B cell (primary cell): ENCODE measurements at places on chromosomes 6 and 20.
A peak's percentile ranks its signal among the peaks of the same experiment; 100 is the strongest.

- peak; percentile 80 for DNase-seq
These were observed 59.6 kb downstream of the RAB44 start for GRCh38 chr6:36757206-36757605.

GRCh38 chr6:161919691-161920090, 645.8 kb upstream of the AGPAT4 start:
- DNase-seq: no peak

- no peak for DNase-seq
These were observed 17.9 kb upstream of the ZNF451 start for GRCh38 chr6:57072108-57072507.

DNA sequence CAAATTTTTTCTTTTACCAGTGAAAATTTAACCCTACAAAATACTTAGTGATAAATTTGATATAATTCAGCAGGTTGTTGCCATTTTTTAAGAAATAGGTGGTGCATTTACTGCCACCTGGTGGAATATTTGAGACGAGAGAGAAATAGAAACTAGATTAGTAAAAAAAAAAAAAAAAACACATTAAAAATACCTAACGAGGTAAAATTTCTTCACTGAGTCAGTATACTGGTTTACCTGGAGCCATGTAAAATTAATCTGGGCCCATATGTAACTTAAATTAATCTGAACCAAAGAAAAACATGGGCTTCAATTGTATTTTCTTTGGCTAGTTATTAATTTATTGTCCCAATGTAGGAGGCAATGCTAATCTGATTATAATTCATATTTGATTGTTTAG, 520.8 kb downstream of the EPM2A start:
- DNase-seq: peak; percentile 16

DNA sequence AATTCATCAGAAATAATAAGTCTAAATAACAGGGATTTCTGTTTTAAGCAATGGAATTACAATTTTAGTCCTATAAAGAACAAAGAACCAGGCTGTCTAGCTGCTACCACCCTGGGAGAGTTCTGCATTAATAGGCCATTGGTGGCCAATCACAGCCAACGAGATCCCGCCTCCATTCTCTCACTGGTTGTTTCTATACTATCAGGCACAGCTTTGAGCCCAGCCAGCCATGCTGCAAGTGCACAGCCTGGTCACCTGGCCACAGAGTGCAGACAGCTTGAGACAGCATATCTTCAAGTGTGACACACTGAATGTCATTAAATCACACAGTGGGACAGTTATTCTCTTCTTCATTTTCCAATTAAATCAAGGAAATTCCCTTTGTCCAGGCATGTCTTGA, 16.1 kb upstream of the RAB22A start:
- no peak for DNase-seq

DNA sequence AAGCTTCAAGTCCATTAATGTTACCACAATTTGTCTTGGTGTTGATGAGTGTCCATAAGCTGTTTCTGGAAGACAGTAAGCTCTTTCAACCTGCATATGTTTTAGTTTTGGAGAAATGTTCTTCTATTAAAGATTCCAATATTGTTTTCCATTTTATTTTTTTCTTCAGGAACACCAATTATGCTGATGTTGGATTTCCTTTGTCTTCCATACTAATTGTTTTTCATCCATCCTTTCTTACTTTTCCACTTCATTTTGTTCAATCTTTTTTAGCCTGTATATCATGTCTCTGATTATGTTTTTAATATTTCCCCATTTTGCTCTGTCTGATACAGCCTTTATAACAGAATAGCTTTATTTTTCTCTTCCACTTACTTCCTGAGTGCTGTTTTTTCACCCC, 21.9 kb downstream of the SLC13A3 start:
- no peak for DNase-seq

- DNase-seq: no peak
These were observed 59.1 kb downstream of the SCAF8 start for GRCh38 chr6:154792325-154792724.

- DNase-seq: no peak
These were observed 5.7 kb downstream of the BACH2 start for GRCh38 chr6:90290811-90291420.

DNA sequence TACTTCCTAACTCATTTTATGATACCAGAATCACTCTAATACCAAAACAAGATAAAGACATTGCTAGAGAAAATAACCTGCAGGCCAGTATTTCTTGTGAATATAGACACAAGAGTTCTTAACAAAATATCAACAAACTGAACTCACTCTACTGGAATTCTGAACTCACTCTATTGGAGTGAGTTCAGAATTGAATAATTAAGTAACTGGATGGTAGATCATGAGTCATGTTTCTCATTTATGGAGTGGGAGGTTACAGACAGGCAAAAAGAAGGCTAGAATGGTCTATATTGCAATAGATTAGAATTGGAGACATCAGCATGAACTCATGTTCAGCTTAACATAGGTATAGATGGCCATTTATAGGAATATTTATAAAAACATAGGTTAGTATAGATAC, 26.6 kb upstream of the C6orf58 start:
- no peak for DNase-seq

DNA sequence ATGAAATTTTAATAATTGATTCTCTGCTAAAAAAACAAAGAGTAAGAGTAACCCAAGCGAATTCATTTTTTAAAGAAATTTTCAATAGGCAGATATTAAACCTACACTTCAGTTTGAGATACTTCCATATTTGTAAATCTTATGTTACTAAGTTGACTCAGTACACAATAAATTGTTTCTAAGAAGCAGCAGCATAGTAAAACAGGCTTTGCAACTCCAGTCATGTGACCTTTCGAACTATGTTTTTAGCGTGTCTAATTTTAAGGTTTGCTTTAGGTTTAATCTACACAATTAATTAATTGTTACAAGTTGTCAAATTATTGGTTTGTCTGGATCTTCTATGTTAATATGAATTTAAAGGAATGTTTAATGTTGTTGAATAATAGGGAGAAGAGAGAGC, 708.9 kb upstream of the CITED2 start:
- DNase-seq: no peak

GRCh38 chr6:129709196-129709768, 695 bp downstream of the ARHGAP18 start:
- no peak for DNase-seq
